ENCODE measurements at places on chromosomes 3 and 15.
A peak's percentile ranks its signal among the peaks of the same experiment; 100 is the strongest.

GRCh38 chr3:124395584-124396338 lies 334.5 kb upstream of the UMPS start:
- DNase-seq: peak; percentile 36

DNA sequence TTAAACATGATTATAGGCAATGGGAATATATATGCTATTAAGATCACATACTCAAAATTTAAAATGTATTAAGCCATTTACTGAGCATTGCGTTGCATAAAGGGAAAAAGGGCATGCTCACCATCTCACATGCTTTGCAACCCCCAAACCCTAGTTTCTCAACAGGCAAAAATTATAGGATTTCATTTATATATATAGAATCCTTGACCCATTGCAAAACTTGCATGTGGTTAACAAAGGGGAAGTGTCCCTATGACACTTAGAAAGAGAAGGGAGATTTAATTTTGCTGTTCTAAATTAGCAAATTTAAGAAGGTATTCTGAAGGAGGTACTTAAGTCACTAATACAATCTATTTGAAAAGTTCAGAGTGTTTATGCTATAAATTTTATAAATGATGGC lies 837.8 kb downstream of the DIPK2A start:
- DNase-seq: no peak

GRCh38 chr15:82710208-82710555 lies 507 bp upstream of the AP3B2 start:
- DNase-seq: no peak

DNA sequence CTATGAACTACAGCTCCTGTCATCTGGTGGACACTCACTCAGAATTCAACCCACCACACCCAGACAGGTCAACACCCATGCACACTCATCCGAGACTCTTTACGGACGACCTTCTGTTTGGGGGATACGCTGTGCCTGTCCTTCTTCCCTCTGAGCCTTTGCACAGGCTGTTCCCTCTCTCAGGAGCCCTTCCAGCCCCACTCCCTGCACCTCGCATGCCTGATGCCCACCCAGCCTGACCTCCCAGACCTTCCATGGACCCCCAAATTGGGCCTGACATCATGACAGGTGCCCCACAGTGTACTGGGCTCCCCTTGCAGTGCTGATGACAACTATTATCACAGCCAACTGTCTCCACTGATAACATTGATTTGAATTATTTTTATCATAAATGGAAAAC lies 135.8 kb downstream of the NSMCE3 start:
- peak; percentile 13 for DNase-seq

GRCh38 chr3:138908846-138909245 lies 38.1 kb downstream of the FOXL2 start:
- no peak for DNase-seq

DNA sequence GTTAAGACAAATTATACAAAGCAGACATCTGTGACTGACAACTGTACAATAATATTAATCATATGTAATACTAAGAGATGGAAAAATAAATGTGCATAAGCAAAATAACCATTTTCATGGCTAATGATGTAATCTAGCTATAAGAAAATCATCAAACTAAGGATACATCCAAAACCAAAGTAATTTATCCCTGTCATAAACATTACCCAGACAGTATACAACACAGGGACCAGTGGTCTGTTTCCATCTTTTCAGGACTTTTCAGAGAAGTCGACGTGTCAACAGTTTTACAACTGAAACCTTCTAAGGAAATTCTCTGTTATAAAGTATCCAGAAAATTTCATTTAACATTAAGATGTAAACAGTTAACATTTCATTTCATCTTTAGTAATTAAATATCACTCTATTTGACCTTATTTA lies 11.0 kb downstream of the THBS1 start:
- no peak for DNase-seq

DNA sequence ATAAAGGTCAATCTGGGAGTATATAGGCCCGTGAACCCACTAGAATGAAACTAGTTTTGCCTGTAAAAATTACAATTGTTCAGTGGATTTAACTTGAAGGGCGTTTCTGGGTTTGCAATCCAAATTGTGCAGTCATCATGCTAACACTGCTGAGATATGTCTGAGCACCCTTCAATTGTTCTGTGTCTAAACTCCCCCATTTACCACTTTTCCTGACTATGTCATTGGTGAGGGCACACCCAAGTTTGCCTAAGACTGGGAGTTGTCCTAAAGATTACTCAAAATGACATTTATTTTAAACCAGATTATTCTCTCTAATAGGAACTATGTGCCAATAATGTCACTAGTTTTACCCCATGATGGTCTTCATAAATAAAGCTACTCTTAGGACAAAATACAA lies 54.6 kb downstream of the EMC4 start:
- DNase-seq: no peak

DNA sequence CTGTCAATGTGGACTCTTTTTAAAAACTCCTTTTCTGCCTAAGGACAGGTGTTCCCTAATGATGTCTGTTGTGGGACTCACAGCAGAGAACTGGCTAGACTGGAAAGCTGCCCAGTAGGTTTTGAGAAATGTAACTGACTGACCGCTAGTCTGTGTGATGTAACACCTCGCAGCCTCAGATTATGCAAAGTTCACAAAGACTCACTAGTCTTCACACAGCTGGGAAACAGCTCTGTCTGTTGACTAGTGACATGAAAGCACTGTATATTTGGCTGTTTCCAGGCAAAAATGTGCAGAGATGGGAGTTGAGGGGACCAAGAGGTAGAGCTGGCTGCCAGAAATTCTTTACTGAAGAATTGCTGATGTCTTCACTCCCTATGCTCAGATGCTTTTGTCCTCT lies 10.3 kb downstream of the PDZRN3 start:
- no peak for DNase-seq

GRCh38 chr3:126370606-126371005 lies 13.4 kb upstream of the KLF15 start:
- no peak for DNase-seq

GRCh38 chr3:138043266-138044029 lies 33.5 kb downstream of the CLDN18 start:
- no peak for DNase-seq

- no peak for DNase-seq
Measured at GRCh38 chr3:140911822-140912221, 29.8 kb upstream of the SLC25A36 start.

DNA sequence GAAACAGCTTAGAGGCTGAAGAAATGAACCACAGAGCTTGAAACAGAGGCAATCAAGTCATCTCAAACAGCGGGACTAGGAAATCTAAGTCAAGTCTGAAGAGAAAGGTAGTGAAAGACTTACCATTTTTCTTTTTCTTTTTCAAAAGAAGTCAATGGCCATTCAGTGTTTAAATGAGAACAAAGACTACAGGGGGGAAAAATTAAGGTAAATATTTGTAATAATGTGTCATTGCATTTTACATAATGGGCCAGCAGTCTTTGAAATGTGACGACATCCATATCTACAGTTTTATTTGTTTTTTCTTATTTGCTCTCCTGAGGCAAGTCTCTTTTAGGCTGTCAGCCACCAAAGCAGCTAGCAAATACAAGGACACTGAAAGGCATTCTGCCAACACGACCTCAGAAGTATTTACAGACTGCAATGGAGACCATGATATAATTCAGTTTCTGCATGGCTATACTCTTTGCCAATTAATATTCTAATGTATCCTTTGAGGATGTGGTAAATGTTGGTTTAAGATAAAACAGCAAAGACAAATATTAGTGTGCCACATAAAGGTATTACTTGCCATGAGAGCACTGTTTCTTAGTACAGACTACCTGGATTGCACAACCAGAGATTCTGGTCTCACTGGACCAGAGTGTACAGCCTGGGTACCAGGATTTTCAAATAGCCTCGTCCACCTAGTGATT lies 307.0 kb upstream of the THBS1 start:
- DNase-seq: peak; percentile 45

- DNase-seq: no peak
Measured at GRCh38 chr3:70816346-70816745, 503.9 kb upstream of the MDFIC2 start.

DNA sequence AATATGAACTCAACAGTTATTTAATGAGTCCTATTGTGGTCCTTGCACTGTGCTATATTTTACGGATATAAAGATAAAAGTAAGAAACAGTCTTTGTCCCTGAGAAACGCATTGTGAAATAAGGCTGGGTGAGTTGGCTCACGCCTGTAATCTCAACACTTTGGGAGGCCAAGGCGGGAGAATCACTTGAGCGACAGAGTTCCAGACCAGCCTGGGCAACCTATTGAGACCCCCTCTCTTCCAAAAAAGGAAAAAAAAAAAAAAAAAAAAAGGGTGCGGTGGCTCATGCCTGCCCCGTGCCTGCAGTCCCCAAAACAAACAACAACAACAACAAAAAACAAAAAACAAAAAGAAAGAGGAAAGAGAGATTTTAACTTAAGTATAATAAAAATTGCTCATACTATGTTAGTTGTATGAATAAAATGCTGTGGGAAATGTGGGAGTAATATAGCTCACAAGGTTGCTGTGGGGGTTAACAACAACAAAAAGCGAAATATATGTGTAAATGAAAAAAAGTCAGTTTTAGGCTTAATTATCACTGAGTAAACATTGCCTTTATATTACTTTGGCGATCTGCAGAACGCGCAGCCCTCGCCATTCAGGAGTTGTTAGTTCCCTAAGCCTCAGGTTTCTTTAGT lies 461 bp upstream of the FNDC3B start:
- DNase-seq: no peak

DNA sequence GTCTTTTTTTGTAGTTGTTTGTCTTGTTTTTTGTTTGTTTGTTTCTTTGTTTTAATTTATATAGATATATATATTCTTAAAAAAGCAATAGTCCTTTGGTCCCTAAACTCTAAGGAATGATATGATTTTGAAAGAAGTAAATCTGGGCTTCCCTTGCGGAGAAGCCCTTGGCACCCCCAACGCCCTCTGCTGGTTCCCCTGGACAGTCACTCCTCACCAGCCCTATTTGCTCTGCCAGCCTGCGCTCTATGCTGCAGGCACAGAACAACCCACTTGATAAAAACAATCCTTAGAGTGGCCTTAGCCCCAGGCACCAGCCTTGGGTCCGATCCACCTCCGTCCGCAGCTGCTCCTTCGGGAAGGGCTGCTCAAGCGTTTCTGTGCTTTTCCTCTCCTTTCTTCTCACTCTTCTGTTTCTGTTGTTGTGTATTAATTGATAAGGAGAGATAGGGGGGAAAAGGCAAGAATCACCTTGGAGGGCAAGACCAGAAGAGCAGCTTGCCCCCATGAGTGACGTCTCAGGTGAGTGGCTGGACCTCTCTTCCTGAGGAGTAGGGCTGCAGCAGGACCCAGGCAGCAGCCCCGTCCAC lies 13.7 kb upstream of the PARP6 start:
- DNase-seq: peak; percentile 85

- DNase-seq: no peak
Measured at GRCh38 chr15:67194171-67195114, 60.0 kb downstream of the AAGAB start.

DNA sequence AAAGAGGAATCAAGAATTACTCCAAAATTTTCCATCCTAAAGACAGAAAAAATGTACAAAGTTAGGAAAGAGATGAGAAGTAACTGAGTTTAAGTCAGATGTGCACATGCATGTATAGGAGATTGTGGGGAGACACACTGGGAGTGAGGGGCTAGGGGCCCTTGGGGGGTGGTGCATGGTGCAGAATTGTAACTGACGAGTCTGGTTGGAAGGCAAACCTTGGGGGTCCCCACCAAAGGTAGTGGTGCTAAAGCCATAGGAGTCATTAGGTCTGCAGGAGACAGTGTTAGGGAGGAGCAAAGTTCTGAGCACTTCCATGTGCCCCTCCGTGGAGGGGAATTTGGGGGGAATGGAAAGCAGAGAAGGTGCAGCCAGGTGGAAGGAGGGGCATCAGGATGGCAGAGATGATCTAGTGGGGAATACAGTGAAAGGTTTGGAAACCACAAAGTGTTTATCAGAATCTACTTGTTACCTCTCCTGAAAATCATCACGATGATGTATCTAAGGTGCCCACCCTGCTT lies 37.5 kb upstream of the EPHB1 start:
- DNase-seq: no peak

All from left lung (tissue), 14 donors.